ENCODE measurements at places on chromosomes 4 and X. TPM values are rescaled to one million over a fixed set of nuclear protein-coding genes. Genes with fewer than 3 reads are reported as not detected.

DNA sequence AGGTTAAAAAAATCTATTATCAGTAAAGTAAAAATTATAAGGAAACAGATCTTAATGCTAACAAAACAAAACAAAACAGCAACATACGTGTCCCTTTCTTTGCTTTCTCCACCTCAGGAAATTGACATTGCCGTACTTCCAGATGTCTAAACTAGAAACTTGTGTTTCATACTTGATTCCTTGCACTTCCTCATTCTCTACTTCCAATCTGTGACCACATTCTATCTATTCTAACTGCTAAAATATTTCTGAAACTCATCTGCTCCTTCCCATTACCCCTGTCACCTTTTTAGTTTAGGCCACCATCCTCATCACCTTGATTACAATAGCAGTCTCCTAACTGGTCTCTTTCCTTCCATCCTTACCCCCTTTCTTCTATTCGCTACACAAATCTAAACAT, 22.5 kb upstream of the RPA4 start:
- DNase-seq: no peak

DNA sequence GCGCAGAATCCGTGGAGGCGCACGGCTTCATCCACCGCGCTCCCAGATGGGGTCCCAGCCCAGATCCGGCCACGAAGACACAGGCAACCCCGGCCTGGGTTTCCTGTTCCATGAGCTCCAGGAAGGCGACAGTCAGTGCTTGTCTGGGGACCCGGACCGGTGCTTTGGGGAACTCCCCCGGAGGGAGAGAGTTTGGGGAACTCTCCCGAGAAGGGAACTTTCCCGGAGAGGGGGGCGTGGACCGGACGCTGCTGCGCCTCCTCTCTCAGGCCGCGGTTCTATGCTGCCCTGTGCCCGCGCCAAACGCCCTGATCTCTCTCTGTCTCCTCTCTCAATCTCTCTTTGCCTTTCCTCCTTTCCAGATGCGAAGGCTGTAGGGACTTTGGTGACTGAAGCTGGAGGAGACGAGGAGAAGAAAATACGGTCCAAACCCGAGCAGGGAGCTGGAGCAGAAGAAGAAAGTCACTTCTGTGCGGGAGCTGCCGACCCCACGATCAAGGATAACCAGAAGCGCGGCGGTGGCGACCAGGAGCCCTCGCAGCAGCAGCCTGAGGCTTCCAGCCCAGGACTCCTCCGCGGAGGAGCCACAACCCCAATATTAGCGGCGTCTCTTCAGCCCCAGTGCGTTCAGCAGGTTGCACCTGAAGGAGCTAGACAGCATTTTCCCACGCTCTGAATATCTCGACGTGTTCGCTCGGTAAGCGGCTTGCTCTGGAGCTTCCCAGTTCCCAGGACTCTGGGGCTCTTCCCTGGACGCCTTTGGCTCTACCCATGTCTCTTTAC, 47.6 kb upstream of the NKAP start:
- peak; percentile 54 for DNase-seq

DNA sequence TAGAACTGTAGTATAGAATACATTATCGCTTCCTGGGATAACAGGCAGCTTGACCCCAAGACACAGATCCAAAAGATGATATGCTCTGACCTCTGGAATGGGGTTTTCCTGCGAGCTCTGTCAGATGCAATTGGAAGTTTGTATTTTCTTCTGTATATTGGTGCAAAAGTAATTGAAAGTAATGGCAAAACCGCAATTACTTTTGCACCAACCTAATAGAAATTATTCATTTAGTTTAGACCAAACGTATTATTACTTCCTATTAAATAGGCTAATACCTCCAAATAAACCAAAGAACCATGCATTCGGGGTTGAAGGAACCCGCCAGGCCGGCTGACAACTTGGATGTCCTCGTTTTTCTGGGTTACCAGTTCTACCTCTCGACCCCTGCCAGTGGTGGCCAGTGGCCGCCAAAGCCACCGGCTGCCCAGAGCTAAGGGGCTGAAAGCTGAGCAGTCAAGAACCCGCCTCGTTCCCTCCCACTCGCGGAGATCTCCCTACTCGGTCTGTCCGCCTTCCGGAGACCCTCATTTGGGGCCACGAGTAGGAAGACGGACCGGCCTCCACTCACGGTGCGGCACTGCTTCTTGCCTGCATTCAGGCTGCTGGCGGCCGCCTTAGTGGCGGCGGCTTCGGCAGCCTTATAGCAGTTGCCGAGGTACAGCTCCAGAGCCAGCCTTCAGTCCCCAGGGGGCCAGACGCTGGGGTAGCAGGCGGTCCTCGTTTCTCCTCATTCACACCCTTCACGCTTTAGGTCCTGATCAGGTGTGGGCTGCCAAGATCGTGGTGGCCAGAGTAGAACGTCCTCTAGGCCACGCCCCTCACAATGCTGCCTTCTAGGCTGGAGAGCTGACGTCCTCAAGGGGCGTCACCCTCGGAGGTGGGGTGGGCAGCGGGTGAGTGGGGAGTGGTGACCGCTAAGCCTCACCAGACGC, 121.9 kb downstream of the RBMX2 start:
- DNase-seq: peak; percentile 51

GRCh38 chrX:48626401-48627298, 29.4 kb downstream of the WDR13 start:
- DNase-seq: no peak

- no peak for DNase-seq
Measured at GRCh38 chr4:121108557-121108956, 36.2 kb upstream of the NDNF start.

GRCh38 chr4:113899271-113900070, 80.0 kb downstream of the ARSJ start:
- no peak for DNase-seq

DNA sequence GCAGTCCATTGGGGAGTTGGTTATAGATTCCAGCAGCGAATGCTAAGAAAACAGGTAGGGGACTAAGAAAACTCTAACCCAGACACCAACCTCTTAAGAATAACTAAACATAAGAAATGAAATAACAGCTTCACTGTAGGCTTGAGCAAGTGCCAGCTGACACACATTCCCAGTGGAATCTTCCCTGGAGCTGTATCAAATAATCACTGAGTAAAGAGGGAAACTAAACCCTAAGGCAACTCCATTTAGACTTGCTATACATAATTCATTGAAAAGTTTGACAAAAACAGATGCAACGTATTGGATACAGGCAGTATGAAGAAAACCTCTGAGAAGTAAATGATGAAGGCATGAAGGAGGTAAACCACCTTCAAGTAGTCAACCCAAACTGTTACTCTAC, 293.5 kb downstream of the OPHN1 start:
- DNase-seq: no peak

DNA sequence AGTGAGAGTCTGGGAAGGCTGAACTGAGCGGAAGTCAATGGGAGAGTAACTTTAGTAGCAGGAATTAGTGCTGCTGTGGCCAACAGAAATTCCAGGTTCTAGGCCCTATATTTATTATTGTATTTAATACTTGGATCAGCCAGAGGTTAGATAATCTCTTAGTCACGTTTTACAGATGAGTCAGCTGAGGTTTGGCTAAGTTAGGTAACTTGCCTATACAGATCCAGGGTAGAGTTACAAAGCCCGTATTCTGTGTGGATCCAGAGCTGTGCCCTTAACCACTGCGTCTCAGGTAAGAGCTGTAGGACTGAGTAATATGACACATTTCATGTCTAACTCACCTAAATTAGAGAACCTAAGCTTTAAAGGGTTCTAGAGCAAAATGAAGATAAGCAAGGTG, 20.5 kb downstream of the PSMD10 start:
- DNase-seq: no peak

DNA sequence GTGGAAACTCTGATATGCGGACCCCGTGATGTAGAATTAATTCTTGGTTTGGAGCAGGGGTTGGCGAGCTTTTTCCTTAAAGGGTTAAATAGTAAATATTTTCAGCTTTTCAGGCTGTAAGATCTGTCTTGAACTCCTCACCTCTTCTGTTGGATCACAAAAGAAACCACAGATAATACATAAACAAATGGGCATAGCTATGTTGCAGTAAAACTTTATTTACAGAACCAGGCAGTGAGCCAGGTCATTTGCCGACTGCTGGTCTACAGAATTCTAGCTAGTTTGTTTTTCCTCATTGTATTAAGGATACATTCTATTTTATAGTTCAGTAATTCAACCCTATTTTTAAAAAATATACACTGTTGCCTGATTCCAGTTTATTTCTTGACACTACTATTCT, 116.6 kb downstream of the PAPSS1 start:
- no peak for DNase-seq

GRCh38 chr4:65167719-65168118, 502.6 kb downstream of the EPHA5 start:
- DNase-seq: no peak

GRCh38 chr4:1045595-1046201, 34.3 kb downstream of the FGFRL1 start:
- DNase-seq: peak; percentile 25

GRCh38 chrX:55119271-55119670, 30.5 kb downstream of the PAGE2 start:
- no peak for DNase-seq

GRCh38 chrX:22559506-22559905, 286.8 kb downstream of the CBLL2 start:
- no peak for DNase-seq

DNA sequence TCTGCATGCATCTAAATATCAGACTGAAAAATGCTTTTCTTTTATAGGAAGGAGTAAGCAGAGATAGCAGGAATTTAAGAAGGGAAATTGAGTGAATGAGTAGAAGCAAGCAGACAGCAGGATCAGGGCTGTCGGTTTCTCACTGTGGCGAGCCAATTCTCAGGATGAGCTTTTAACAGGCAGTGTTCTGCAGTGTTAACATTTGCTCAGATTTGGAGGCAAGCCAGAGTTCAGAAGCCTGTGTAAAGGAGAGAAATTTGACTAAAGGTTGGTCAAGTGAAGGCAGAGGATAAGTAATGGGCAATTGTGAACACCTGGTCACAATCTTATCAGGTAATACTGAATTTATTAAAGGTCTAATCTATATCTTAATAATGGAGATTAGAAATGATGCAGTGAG, 133.3 kb upstream of the MAGEB16 start:
- DNase-seq: no peak

GRCh38 chrX:9995855-9996339, 28.7 kb downstream of the CLDN34 start:
- peak; percentile 91 for DNase-seq

DNA sequence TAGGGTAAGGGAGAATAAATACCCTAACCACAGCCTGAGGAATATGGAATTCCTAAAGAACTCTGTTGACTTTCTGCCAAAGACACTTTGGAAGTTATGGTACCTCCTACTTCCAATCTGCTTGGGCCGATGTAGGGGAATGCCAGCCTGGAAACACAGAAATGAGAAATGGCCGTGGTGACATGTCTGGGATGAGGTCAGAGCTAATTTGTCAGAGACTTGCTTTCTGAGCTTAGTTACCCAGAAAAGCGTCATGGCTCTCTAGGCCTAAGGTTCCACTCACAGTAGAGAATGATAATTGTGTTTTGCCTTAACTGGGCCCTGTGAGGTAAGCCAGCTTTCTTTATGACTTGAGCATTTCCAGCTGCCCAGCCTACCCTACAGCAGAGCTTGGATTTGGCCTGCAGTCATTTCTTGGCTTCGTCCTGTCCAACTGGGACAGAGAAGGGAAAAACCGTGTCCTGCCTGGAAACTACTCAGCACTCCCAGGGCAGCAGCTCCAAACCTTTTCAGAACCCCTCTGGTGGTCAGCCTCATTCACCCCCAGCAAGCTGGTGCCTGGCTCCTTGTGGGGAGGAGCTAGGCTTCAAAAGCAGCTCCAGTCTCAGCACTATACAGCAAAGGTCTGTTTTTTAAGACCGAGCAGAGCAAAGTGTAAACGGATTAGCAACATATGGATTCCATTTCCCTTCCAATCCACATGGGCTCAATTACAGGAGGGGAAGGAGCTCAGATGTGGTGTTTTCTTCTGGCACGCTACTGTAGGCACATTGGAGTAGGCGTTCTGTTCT, 92.3 kb downstream of the RLIM start:
- DNase-seq: peak; percentile 73

DNA sequence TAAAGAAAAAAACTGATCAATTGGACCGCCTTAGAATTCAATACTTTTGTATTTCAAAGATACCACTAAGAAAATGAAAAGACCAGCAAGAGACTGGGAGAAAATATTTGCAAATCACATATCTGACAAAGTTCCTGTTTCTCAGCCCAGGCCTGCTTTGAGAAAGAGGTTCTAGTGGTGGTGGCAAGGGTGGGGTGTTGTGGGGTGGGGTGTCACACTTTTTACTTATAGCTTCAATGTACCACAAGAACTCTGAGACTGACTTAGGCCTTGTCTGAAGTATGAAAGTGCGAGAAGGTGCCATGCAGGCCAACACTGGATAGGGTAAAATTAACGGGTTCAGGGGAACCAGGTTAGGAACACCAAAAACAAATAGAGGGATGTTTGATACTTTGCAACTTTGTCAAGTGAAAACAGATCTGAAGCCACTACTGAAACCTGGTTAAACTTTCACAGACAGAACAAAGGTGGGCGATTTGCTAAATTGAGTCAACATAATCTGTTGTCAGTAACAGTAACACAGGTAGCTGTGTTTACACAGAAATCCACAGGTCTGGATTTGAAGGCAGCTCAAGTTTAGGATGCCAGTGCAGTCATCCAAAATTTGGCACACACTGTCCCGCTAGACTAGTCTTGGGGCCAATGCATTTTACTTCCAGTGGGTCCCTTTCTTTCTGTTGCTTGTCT, 88.8 kb downstream of the DGKK start:
- no peak for DNase-seq

GRCh38 chrX:46707274-46707965, 51.5 kb downstream of the SLC9A7 start:
- no peak for DNase-seq

- DNase-seq: no peak
Measured at GRCh38 chr4:76035141-76035540, 729 bp downstream of the CXCL11 start.

- no peak for DNase-seq
Measured at GRCh38 chrX:119684916-119685224, 8.1 kb downstream of the SEPTIN6 start.

- no peak for DNase-seq
Measured at GRCh38 chr4:130542953-130543352, 1447.0 kb downstream of the C4orf33 start.

Gene MAGEB2
- not detected for total RNA-seq

Gene TBX22
- 0.20 TPM for total RNA-seq

Gene ATP10D
- 10.3 TPM for total RNA-seq

Gene ANOS1
- 3.3 TPM for total RNA-seq

Gene HSPA4L
- 5.9 TPM for total RNA-seq

Gene XKRX
- not detected for total RNA-seq

Gene PAPSS1
- 14.0 TPM for total RNA-seq

Gene SMR3B
- total RNA-seq: not detected
